Ovary (tissue), 10 donors: ENCODE measurements at places on chromosomes 5 and 9. TPM values are rescaled to one million over a fixed set of nuclear protein-coding genes. Genes with fewer than 3 reads are reported as not detected.

The FOXD4L3 gene
- not detected for polyA plus RNA-seq

GRCh38 chr5:156438076-156438475 is 111.1 kb downstream of the SGCD start:
- DNase-seq = no peak

DNA sequence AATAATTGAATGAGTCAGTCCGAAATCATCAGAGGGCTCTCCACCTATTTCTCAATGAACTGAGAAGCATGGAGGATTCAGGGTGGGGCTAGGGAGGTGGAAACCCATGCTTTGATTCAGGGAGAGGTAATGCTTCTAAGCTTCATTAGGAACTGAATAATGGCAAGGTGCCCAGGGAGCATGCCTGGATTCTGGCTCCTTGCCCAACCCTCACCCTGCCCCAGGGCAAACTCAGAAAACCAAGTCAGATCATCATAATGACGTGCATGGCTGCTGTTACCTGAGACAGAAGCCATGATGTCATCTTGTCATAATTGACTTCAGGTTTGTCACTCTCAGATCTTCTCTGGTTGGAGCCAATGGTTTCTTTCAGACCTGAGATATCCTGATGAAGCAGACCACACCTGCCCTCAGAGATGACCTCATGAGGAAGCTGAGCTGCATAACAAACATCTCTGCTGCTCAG is 199.6 kb downstream of the SYK start:
- no peak for DNase-seq

GRCh38 chr5:43637416-43637815 is 34.4 kb downstream of the NNT start:
- no peak for DNase-seq

DNA sequence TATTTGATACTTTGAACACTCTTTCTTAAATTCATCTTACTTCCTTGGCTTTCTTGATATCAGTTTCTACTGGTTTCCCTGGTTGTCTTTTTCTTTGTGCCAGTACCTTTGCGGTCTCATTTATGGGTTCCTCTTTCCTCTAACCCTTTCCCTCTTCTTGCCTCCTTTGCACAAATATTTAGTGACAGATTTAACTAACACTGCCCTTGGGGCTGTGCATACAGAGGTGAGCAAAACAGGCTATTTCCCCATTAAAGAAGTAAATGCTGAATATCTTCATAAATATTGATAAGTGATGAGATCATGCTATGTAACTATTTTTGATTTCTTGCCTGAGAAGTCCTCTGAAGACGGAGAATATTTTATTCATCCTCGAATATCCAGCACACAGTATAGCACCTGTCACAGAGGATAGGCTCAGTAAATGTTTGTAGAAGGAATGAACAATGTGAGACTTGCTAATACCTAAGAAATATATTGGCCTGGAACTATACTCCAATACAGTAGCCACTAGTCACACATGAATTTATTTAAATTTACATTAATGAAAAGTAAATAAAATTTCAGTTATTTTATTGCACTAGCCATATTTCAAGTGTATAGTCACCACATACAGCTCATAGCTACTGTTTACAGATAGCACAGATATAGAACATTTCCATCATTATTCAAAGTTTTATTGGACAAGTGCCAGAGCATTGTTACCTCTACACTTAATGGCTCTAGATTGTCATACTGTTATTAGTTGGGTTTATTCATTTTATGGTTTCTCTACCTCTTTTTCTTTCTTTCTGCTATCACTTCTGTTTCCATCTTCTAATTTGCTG is 90.4 kb downstream of the RIC1 start:
- no peak for DNase-seq

GRCh38 chr9:136380381-136380780 is 6.9 kb upstream of the CARD9 start:
- no peak for DNase-seq
